WTC11 (cell line): ENCODE measurements at places on chromosomes 4 and X. TPM values are rescaled to one million over a fixed set of nuclear protein-coding genes. Genes with fewer than 3 reads are reported as not detected.
A peak's percentile ranks its signal among the peaks of the same experiment; 100 is the strongest.

The BANK1 gene
- total RNA-seq, result 0.53 to 0.87 TPM (median 0.68 TPM) in 3 replicates

DNA sequence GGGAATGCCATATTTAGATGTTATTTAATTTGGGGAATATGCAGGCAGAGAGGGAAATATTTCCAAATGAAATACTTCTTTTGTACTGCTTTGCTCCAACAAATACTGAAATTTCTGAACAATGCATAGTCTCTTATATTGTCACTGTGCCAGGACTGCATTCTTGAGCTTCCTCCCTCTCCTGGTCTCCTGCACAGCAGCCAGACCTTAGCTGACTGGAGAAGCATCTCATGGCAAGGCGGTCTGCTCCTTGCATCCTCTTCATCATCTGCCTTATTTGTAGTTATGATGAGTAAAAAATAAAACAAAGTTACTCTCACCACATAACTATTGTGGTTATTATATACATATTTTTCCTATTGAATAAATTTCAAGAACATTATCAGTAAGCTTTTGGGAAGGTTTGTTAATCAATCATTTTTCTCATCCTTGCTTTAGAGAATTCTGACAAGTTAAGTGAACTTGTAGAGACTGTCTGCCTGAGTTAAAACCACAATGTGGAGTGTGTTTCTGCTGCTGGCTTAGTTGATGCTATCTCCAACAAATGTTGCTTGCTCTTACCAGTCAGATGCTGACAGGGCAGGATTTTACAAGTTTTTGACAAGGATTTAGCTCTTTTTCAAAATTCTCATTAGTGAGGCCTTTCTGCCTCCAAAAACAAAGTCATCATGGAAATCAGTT is 153.6 kb downstream of the SOWAHB start:
- no peak for DNase-seq

DNA sequence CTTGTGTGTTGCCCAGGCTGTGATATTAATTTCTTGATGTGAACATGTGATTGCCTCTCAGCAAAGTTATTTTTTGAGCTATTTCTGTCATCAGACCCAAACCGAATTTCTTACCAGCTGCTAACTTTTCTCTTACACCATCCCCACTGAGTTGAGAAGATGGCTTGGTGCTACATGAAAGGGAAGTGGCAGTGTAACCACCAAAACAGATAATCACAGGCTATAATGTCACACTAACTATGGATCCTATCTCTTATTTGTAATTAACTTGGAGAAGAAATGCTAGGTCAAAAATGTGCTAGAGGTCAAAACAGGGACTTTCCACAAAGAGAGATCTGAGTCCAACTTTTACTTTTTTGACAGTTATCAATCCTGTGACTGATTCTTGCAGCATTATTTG is 43.8 kb downstream of the ELOVL6 start:
- no peak for DNase-seq

GRCh38 chrX:17788439-17788838 is 51.1 kb downstream of the SCML1 start:
- DNase-seq, result peak; percentile 50

GRCh38 chr4:177809791-177810190 is 367.6 kb upstream of the AGA start:
- no peak for DNase-seq

The PLP1 gene
- 29.2 to 31.3 TPM (median 29.5 TPM) in 3 replicates for total RNA-seq

The SHROOM3 gene
- 52.2 to 71.9 TPM (median 52.6 TPM) in 3 replicates for total RNA-seq

DNA sequence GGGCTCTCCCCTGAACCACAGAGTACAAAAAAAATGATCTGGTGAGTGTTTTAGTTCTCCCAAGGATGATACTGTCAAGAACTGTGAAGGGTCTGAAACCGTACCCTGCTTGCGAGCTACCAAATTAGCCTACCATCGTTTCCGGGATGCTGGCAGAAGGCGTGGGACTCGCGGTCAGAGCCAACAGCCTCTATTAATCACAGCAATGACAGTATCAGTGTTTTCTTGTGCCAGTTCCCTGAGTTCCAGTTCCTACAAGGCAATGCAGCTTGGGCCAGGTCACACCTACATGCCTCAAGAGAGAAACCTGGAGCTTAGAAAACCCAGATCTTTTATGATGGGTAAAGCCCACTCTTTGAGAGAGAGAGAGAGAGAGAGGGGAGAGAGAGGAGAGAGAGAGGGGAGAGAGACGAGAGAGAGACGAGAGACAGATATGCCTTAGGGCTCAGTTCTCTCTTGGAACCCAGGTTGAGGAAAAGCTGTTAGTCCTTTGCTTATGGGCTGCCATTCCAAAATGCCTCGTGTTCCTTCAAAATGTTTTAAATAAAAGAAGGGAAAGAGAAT is 327.8 kb downstream of the ARHGAP10 start:
- DNase-seq, result no peak

DNA sequence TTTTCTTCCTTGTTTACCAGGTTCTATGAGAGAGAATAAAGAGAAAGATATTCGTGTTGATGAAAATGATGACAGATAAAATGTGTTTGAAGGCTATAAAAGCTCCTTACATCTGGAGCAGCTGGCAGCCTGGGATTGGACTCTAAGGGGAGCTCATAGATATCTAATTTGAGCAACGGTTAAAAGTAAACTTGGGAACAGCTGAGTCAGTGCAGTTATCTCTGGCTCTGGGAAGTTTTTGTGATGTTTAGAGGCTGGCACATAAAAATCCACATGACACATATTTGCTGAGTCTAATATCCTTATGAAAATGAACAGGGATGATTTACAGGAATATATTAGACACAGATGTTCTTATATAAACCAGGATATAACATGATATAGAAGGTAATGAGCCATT is 331.8 kb upstream of the TENM3 start:
- no peak for DNase-seq

The FAM149A gene
- total RNA-seq, result 11.3 to 14.6 TPM (median 12.0 TPM) in 3 replicates

DNA sequence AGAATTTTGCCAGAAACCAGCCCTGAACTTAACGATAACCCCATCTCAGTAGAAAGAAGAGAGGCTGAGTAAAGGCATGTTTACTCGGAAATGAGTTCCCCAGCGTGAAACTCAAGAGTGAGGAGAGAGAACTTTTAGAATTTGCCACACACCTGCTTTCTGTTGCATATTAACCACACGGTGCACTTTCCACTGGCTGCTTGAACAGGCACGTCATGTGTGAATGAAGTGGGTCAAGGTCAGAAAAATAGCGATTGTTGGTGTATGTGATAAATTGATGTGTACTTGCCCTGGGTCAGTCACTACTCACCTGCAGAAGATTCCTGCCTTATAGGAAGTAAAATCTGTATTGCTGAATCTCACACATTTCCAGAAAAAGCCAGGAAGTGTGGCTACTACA is 395.7 kb downstream of the TRIML1 start:
- no peak for DNase-seq

- DNase-seq, result no peak
These were observed 51.3 kb downstream of the RUFY3 start for GRCh38 chr4:70772929-70773555.

- no peak for DNase-seq
These were observed 28.0 kb downstream of the PDHA2 start for GRCh38 chr4:95867919-95868318.

The PSAPL1 gene
- 0.05 TPM in 1 of 3 replicates, not detected in the others for total RNA-seq

The MCTS1 gene
- 22.8 to 30.4 TPM (median 28.2 TPM) in 3 replicates for total RNA-seq

DNA sequence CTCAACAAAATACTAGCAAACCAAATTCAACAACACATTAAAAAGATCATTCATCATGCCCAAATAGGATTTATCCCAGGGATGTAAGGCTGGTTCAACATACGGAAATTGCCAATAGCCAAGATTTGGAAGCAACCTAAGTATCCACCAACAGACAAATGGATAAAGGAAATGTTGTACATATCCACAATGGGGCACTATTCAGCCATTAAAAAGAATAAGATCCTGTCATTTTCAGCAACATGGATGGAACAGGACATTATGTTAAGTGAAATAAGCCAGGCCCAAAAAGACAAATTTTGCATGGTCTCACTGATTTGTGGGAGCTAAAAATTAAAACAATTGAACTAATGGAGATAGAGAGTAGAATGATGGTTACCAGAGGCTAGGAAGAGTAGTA is 82.0 kb upstream of the FAM241A start:
- no peak for DNase-seq

DNA sequence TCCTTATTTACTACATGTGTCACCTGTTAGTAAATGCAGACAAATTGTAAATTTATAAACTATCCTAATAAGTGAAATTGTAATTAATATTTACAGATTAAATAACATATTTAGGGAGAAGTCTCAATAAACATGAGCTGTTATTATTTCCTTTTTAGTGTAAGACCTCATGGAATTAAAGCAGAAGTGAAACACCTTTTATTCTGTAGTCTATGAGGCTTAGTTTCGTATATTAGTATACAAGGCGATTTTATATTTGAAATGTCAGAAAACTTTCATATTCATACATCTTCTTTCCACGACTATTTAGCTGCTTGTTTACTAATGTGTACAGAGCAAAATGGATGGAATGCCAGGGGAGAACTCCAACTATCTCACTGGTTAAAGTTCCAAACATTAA is 414.4 kb downstream of the ARHGAP24 start:
- no peak for DNase-seq

GRCh38 chrX:124203311-124203710 is 129.1 kb upstream of the TEX13D start:
- no peak for DNase-seq

GRCh38 chr4:72144241-72144640 is 112.4 kb downstream of the NPFFR2 start:
- no peak for DNase-seq

DNA sequence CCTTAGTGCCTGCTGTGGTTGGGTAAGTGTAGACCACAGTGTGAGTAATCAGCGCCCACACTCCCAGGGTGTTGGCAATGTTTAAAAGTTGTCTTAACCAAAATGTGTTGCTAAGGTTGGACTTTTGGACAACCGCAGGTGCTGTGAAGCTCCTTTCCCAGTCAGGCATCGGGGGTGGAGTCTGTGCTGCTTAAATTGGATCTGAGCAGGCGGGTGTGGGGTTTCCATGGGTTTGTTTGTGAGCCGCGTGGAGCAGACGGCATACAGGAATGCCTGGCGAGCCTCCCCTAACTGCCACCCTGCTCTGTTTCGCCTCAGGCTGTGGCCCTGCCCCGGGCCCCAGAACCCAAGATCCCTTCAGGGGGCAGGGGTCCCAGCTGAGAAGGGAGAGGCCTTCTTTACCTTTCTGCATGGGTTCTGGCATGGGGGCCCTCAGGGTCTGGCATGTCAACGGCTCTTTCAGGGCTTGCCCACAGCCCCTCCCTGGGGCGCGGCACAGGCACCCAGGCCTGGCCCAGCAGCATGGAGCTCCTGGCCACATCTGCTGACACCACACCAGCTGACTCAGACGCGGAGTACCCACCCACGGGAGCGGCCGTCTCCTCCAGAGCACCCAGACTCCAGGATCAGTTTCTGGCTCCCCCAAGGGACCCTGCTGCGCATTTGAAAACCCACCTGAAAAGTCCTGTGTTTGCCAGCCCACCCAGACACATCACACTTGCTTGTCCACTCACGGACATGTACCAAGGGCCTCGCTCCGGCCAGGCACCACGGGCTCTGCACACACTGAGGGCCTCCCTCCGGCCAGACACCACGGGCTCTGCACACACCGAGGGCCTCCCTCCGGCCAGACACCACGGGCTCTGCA is 5.1 kb upstream of the SPON2 start:
- no peak for DNase-seq

The HPGDS gene
- not detected in 3 replicates for total RNA-seq

The MAGED1 gene
- 125 to 135 TPM (median 130 TPM) in 3 replicates for total RNA-seq

The DNAAF6 gene
- not detected in 3 replicates for total RNA-seq

The CT45A1 gene
- not detected in 3 replicates for total RNA-seq

DNA sequence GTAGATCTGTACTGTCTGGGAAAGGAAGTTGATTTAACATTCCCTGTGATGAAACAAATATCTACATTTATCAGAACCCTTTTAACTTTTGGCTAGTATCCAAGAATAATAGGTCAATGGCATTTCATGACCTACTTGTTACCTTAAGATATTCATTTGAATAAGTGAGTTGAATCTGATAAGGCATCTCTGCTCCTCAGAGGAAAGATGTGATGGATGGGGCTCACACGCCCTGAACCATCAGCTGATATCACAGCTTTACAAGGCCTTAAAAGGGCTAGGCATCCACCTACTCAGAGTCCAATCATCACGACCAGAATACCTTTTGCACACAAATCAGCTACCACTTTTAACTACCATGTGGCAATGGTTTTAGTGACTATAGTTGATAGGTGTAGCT is 90.2 kb upstream of the PDLIM3 start:
- no peak for DNase-seq

The COX7B2 gene
- total RNA-seq, result not detected in 3 replicates

The SPANXB1 gene
- not detected in 3 replicates for total RNA-seq

GRCh38 chr4:79408063-79408462 is at the start of gene GK2:
Gene GK2 (minus strand): TSS chr4:79408228. CDS start chr4:79408200, 28 bp downstream.
- DNase-seq, result no peak

- DNase-seq, result no peak
These were observed 150.3 kb downstream of the FGF16 start for GRCh38 chrX:77597511-77597910.

The NUDT6 gene
- 8.0 to 8.7 TPM (median 8.4 TPM) in 3 replicates for total RNA-seq

DNA sequence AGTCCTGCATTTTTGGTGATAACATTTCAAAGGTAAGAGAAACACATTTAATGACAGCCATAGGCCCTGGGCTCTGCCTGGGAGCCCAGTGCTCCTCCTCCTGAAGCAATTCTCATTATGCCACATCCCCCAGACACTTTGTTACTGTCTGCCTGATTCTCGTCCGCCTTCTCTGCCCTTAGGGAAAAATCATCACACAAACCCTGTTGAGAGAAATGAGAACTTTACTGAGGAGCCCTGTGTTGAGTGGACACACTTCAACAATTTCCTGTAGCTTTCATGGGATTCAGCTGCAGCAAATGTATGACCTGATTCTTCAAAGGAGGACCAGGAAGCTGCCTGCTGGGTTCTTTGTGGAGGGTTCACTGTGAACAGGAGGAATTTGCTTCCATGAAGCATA is 566.5 kb upstream of the FRG1 start:
- no peak for DNase-seq

The PCSK1N gene
- total RNA-seq, result 7.4 to 8.0 TPM (median 7.5 TPM) in 3 replicates

GRCh38 chrX:85243761-85244449 is at the start of the genes SATL1 and ZNF711:
Gene SATL1 (minus strand): TSS chrX:85243779. CDS start chrX:85108968, 134,811 bp downstream.
Gene ZNF711 (plus strand): TSS chrX:85243991. CDS start chrX:85247573, 3,582 bp downstream.
- DNase-seq, result peak; percentile 74

The PLK4 gene
- total RNA-seq, result 37.8 to 44.0 TPM (median 38.6 TPM) in 3 replicates

DNA sequence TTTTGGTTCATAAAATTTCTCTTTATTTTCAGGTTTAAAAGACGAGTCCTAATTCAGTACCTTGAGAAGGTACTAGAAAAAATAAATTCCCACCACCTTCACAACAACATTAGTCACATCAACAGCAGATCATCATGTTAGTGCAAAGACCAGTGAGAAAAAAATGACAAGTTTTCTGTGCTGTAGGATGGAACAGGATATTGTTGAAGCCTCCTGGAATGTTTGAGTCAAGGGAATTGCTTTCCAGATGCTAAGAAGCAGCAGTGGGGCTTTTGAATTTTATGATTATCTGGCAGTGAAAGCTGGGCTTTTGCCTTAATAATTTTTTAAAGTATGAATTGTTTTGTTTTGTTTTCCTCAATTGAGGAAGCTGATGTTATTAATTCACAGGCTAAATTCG is 61.0 kb downstream of the INTS6L start:
- no peak for DNase-seq

GRCh38 chr4:108342325-108342970 is 173.7 kb upstream of the LEF1 start:
- no peak for DNase-seq

- no peak for DNase-seq
These were observed 27.3 kb upstream of the STS start for GRCh38 chrX:7119950-7120877.

The AKAP14 gene
- 0.85 to 1.6 TPM in 2 of 3 replicates, not detected in the other for total RNA-seq

GRCh38 chr4:98796991-98797390 is 131.9 kb downstream of the EIF4E start:
- no peak for DNase-seq
